ENCODE measurements at places on chromosomes 12 and 14.

DNA sequence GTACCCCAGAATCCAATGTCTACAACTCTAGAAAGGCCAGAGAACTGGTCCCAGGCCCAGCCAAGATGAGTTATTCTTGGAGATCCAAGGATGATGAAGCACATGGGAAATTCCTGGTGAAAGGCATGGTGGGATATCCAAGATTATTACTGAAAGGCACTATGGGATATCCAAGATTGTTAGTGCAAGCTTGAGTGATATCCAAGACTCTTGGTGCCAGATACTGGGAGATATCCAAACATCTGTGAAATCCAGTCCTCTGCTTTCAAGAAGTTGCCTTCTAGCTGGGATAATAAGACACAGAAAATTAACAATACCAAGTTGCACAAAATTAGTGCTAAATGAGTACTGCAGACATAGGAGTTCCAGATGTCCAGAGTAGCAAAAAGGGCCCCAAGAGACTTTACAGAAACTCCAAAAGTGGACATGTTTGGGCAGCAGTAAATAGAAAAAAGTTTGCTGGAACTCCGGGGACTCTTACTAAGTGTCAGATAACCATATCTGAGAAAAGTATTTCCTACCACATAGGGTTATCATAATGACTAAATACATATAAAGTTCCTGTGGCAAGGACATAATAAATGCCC, 34.6 kb downstream of the PHLDA1 start:
- DNase-seq, result no peak

DNA sequence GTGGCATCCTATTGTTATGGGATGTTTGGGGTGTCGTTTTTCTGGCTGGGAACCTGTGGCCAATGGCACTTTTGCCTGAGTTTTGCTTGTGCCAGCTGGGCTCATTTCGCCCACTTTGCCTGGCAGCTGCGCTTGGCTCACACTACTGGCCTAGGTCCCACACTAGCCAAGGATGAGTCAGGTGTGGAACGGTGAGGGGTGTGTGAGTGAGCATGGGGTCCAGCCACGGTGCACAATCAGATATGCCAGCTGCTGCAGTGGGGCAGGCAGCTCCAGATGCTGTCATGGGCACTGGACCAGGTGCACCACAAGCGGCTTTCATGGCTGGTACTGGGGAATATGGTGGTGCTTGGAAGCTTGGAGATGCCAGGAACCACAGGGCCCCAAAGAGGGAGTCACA, 21.5 kb downstream of the TRHDE start:
- DNase-seq, result no peak

GRCh38 chr14:81275305-81276072, 54.7 kb upstream of the GTF2A1 start:
- DNase-seq, result no peak

GRCh38 chr12:46303039-46303666, 34.3 kb upstream of the SLC38A1 start:
- DNase-seq, result no peak

GRCh38 chr12:132141976-132142678, 2.0 kb downstream of the DDX51 start:
- DNase-seq, result no peak

- no peak for DNase-seq
Measured at GRCh38 chr14:22462923-22463322, 126.1 kb downstream of the DAD1 start.

All from smooth muscle cell of the brain vasculature (primary cell).